Muscle of leg (tissue), 16 donors: ENCODE measurements at places on chromosomes 13 and 19.

DNA sequence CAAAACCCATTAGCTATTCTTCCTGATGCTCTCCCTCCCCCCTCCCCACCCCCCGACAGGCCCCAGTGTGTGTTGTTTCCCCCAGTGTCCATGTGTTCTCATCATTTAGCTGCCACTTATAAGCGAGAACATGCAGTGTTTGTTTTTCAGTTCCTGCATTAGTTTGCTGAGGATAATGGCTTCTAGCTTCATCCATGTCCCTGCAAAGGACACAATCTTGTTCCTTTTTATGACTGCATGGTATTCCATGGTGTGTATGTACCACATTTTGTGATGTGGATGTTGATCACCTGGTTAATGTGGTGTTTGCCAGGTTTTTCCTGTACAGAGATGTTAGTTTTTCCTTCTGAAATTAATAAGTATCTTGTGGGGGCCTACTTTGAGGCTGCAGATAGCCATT lies 31.5 kb downstream of the TDRD12 start:
- no peak for DNase-seq

DNA sequence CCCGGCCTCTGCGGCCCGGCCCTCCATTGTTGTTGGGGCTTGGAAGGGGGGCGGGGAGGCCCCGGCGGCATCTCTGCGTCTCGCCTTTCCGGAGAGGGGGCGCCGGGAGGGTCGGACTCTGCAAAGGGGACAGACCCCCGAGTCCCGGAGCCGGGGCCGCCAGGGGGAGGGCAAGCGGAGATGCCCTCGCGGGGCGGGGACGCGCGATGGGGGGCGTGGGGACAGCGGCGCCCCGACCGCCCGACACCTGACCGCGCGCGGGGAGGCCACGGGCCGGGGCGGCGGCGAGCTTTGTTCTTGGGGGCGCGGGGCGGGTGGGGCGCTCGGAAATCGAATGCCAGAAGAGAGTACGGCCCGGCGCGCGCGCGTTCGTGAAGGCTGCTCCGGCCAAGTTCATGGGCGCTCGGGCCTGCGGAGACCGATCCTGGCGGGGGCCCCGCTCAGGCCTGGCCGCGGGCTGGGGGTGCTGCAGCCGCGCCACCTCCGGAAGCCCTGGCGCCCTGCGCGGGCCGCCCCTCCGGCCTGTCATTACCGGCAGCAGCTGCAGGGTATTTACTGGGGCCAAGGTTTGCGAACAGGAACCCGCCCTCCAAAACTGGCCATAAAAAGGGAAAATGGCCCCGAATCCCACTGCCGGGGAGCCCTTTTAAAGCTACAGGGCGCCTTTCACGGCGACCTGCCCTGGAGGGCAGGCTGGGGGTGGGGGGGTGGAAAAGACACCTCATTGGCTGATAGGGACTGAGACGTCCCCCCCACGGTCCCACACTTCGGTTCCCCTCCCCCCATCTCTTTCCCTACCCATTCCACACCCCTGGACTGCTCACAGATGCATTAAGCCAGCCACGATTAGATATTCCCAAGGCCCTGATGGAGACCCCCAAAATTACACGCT lies 11.1 kb upstream of the NANOS3 start:
- peak; percentile 56 for DNase-seq

DNA sequence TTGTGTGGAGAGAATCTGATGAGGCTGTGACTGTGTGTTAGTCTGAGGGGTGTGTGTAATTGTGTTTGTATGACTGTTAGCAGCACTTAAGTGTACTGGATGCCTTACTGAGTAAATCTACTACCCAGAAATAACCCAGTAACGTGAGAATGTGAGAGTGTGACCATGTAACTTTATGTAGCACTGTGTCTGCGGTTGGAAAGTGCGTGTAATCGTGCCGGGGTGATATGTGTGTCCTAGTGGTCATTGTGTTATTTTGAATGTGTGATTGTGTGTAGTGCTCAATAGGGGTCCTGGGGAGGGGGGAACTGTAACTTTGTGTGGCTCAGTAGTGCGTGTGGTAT lies 550 bp downstream of the ZNF383 start:
- peak; percentile 62 for DNase-seq

- no peak for DNase-seq
These were observed 1775.7 kb downstream of the PCDH9 start for GRCh38 chr13:65454403-65454802.

DNA sequence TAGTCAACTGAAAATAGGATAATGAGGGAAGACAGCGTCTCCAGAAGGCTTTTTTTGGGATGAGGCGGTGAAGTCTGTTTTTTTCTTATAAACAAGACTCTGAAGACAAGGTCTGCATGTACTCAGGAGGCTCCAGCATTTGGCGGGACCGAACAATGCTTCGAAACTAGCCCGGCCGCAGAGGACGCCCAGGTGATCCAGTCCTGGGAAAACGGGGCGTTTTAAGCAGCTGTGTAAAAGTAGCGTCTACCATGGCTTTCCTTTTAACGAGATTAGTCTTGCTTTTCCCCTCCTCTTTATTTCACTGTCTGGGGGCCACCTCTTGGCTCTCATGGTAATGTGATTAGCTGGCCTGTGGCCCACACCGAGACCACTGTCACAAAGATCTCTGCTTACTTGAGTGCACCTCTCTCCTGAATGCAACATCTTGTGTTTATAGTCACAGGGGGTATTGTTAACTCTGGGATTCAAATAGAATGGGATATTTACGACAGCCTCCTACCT lies 29.4 kb upstream of the GTF3A start:
- no peak for DNase-seq
